Bronchial smooth muscle cell (primary cell): ENCODE measurements at places on chromosomes 1 and 21. TPM values are rescaled to one million over a fixed set of nuclear protein-coding genes. Genes with fewer than 3 reads are reported as not detected.

Gene KIRREL1
- 63.5 and 73.5 TPM in 2 replicates for total RNA-seq

Gene PCNX2
- 60.7 and 87.2 TPM in 2 replicates for total RNA-seq

Gene AMY1C
- total RNA-seq: not detected in 2 replicates

Gene ASCL5
- total RNA-seq: not detected in 2 replicates

Gene REN
- total RNA-seq: not detected in 2 replicates

Gene OVAAL
- not detected in 2 replicates for total RNA-seq

Gene ALPL
- under 0.01 and 11.7 TPM in 2 replicates for total RNA-seq

Gene OXCT2
- 0.09 and 2.2 TPM in 2 replicates for total RNA-seq

Gene S100A7A
- not detected in 2 replicates for total RNA-seq

Gene TTC22
- not detected in 2 replicates for total RNA-seq

Gene TNFRSF18
- 0.34 and 0.79 TPM in 2 replicates for total RNA-seq

Gene ACTA1
- not detected in 2 replicates for total RNA-seq

Gene NES
- total RNA-seq: 30.8 and 63.4 TPM in 2 replicates

Gene ITSN1
- total RNA-seq: 29.0 and 29.3 TPM in 2 replicates

Gene TMIGD3
- 0.16 TPM in 1 of 2 replicates, not detected in the other for total RNA-seq

Gene OR10X1
- not detected in 2 replicates for total RNA-seq

Gene VPS13D
- 24.7 and 30.7 TPM in 2 replicates for total RNA-seq

Gene ZNF436
- total RNA-seq: 31.2 and 56.2 TPM in 2 replicates

Gene CYP4A11
- total RNA-seq: not detected in 2 replicates

Gene IGSF9
- total RNA-seq: 0.09 TPM in 1 of 2 replicates, not detected in the other

Gene LMX1A
- not detected in 2 replicates for total RNA-seq

Gene FAAH
- total RNA-seq: 1.4 and 2.0 TPM in 2 replicates

Gene SPRR2A
- not detected in 2 replicates for total RNA-seq

Gene DRAXIN
- total RNA-seq: 0.16 and 0.26 TPM in 2 replicates

Gene CACNA1E
- total RNA-seq: 0.09 TPM in 1 of 2 replicates, not detected in the other

Gene CASQ2
- total RNA-seq: under 0.01 TPM in 1 of 2 replicates, not detected in the other

Gene DUSP10
- total RNA-seq: 36.4 and 54.6 TPM in 2 replicates
